ENCODE measurements at places on chromosomes 5 and 9. TPM values are rescaled to one million over a fixed set of nuclear protein-coding genes. Genes with fewer than 3 reads are reported as not detected.

DNA sequence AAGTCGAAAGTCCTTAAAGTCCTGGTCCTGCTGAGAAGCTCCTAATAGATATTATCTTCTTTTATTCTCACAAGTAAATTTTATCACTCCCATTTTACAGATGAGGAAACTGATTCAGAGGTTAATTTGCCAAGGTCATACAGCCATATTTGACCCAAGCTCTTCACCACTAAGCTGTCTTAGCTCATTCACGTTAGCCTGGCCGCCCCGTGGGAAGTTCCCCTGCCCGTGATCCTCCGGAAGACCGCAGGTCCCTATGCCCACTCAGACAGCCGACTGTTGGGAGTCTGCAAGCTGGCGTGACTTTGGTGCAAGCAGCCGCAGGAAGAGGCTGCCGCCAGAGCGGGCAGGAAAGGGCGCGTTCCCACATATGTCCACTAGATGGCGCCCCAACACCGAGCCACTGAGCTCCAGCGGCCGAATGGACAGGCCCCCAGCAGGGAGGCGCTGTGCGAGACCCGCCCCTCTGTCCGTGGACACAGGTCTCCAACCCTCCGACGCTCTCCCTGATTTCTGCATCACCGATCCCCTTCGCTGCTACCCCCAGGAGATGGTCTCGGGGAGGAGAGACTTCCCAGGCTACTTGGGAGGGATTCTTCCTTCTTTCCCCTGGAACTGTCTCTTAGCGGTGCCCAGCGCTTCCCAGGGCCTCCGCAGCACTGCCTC is 10.0 kb upstream of the ARAP3 start:
- H3K36me3 ChIP-seq = no peaks in the 10 kb centered on the region
- peaks cover 6% of the 10 kb centered on the region for H3K27me3 ChIP-seq
- DNase-seq = peak; percentile 97
- no peak overlapping the region for H3K4me3 ChIP-seq

GRCh38 chr9:22244139-22245011 is 202.2 kb upstream of the DMRTA1 start:
- H3K4me1 ChIP-seq = peaks cover 35% of the 10 kb centered on the region
- no peaks in the 10 kb centered on the region for H3K36me3 ChIP-seq
- H3K27ac ChIP-seq = no peak overlapping the region
- DNase-seq = peak; percentile 71
- no peaks in the 10 kb centered on the region for H3K27me3 ChIP-seq

GRCh38 chr9:96171728-96172127 is 130.2 kb downstream of the HSD17B3 start:
- no peaks in the 10 kb centered on the region for H3K27me3 ChIP-seq
- DNase-seq = no peak
- H3K36me3 ChIP-seq = no peaks in the 10 kb centered on the region
- no peak overlapping the region for H3K4me3 ChIP-seq
- no peak overlapping the region for H3K27ac ChIP-seq

DNA sequence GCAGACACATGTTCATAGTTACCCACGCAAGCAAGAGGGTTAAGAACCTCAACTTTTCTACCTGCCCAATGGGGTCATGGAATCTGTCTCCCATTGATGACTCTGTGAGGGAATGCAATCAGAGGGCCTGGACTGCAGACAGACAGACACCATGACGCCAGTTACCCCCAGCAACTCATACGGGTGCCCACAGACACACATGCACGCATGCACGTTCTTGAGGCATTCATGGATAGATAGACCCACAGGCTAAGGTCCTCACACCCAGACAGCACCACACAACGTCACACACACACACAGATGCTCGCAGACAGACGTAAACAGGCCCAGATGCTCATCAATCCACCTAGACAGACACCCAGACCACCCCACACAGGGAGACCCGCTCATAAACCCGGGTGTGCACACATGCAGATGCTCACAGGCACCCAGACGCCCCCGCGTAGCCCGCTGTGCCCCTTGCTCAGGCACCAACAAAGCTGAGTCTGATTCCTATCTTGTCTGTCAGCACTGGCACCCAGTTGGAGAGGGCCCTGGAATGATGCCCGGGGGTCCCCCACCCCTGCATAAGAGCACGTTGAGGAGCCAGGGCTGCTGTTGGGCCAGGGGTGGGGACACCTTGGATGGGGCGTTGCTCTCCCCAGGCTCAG is 23.6 kb downstream of the LHX2 start:
- no peaks in the 10 kb centered on the region for H3K36me3 ChIP-seq
- H3K27me3 ChIP-seq = peaks cover 15% of the 10 kb centered on the region
- no peak overlapping the region for H3K4me3 ChIP-seq
- DNase-seq = peak; percentile 46

GRCh38 chr5:103525361-103525760 is 37.2 kb downstream of the NUDT12 start:
- H3K27ac ChIP-seq = no peak overlapping the region
- H3K4me3 ChIP-seq = no peak overlapping the region
- no peaks in the 10 kb centered on the region for H3K36me3 ChIP-seq
- H3K27me3 ChIP-seq = no peaks in the 10 kb centered on the region
- no peaks in the 10 kb centered on the region for H3K4me1 ChIP-seq

GRCh38 chr5:116528519-116529234 is 45.9 kb downstream of the SEMA6A start:
- no peaks in the 10 kb centered on the region for H3K27me3 ChIP-seq
- no peaks in the 10 kb centered on the region for H3K36me3 ChIP-seq
- H3K4me3 ChIP-seq = no peak overlapping the region
- H3K27ac ChIP-seq = no peak overlapping the region
- H3K4me1 ChIP-seq = peaks cover 2% of the 10 kb centered on the region

GRCh38 chr5:9361835-9362234 is 184.0 kb downstream of the SEMA5A start:
- DNase-seq = no peak
- H3K36me3 ChIP-seq = no peaks in the 10 kb centered on the region
- no peak overlapping the region for H3K4me3 ChIP-seq
- H3K27me3 ChIP-seq = no peaks in the 10 kb centered on the region
- H3K4me1 ChIP-seq = no peaks in the 10 kb centered on the region

GRCh38 chr9:14401911-14402310 is 88.0 kb upstream of the NFIB start:
- DNase-seq = no peak
- no peaks in the 10 kb centered on the region for H3K4me1 ChIP-seq
- H3K27me3 ChIP-seq = no peaks in the 10 kb centered on the region
- H3K36me3 ChIP-seq = no peaks in the 10 kb centered on the region

DNA sequence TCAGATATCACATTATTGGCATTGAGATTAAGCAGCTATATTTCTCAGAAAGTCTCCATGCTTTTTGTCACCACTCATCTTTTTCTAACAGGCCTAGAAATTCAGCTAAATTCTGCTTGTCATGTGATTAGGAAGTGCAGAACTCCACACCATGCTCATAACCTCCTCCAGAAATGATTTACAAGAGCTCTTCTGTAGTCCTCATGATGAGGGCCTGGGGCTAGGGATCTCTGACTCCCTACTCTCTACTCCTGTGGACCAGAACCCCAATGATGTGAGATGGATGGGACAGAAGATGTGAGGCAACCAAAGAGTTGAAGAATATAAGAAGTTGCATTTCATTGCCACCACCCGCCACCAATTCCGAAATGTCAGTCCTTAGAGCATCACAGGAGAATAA is 16.5 kb upstream of the SIL1 start:
- H3K27ac ChIP-seq = no peak overlapping the region
- H3K4me1 ChIP-seq = peaks cover 7% of the 10 kb centered on the region
- H3K36me3 ChIP-seq = no peaks in the 10 kb centered on the region

GRCh38 chr9:131977109-131977838 is 102.4 kb downstream of the MED27 start:
- H3K36me3 ChIP-seq = no peaks in the 10 kb centered on the region
- no peak overlapping the region for H3K4me3 ChIP-seq
- DNase-seq = no peak
- H3K4me1 ChIP-seq = no peaks in the 10 kb centered on the region

GRCh38 chr9:13758936-13759335 is 479.4 kb upstream of the MPDZ start:
- H3K4me1 ChIP-seq = no peaks in the 10 kb centered on the region
- no peak overlapping the region for H3K4me3 ChIP-seq
- no peak for DNase-seq
- no peaks in the 10 kb centered on the region for H3K36me3 ChIP-seq

DNA sequence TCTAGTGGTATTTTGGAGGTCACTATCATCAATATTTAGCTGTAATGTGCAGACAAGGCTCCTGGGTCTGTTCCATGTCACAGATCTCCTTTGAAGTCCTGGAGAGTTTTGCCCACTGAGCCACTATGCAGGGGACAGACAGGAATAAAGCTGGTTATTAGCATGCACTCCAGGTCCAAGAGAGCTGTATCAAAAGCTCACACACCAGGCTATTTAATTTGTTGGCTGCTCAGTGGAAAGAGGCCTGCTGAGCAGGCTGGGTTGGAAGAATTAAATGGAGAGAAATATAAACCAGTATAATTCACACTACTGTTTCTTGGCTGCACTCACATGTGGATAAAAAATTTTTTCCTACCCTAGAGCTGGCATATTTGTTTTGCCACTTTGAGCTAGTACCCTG is 113.8 kb upstream of the TAF11L2 start:
- no peak overlapping the region for H3K4me3 ChIP-seq
- H3K36me3 ChIP-seq = no peaks in the 10 kb centered on the region
- no peaks in the 10 kb centered on the region for H3K4me1 ChIP-seq
- no peak overlapping the region for H3K27ac ChIP-seq

DNA sequence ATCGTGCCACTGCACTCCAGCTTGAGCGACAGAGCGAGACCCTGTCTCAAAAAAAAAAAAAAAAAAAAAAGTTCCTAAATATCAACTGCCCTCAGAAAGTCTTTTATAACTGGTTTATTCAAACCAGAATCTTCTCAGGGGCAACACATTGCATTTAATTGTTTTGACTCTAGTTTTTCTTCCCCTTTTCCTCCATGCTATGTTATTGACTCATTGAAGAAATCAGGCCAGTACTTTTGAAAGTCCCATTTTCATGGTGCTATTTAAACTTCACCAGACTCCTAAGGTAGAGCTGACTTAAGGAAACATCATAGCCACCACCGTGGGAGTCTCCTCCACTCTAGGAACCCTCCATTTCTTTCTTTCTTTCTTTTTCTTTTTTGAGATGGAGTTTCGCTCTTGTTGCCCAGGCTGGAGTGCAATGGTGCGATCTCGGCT is 83.1 kb upstream of the IL6ST start:
- no peaks in the 10 kb centered on the region for H3K4me1 ChIP-seq
- H3K27me3 ChIP-seq = no peaks in the 10 kb centered on the region
- H3K4me3 ChIP-seq = no peak overlapping the region
- DNase-seq = no peak

DNA sequence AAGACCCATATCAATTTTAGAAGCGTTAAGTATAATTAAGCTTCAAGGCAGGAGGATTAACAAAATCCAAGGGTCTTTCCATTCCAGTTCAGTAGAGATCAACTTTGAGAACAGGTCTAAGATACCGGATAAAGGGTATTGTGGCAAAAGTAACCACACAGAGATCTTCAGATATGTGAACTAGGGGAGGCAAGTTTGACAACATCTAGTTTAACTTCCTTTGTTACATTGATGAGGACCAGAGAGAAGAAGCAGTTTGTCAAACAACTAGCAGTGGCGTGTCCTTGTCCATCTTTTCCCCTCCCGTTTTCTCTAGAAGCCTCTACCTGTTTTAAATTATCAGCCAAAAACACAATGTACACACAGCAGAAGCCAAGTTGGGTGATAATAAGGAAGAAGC is 8.6 kb downstream of the SLC36A2 start:
- DNase-seq = no peak
- H3K36me3 ChIP-seq = no peaks in the 10 kb centered on the region
- H3K4me3 ChIP-seq = no peak overlapping the region
- no peaks in the 10 kb centered on the region for H3K4me1 ChIP-seq
- no peaks in the 10 kb centered on the region for H3K27me3 ChIP-seq
- no peak overlapping the region for H3K27ac ChIP-seq

DNA sequence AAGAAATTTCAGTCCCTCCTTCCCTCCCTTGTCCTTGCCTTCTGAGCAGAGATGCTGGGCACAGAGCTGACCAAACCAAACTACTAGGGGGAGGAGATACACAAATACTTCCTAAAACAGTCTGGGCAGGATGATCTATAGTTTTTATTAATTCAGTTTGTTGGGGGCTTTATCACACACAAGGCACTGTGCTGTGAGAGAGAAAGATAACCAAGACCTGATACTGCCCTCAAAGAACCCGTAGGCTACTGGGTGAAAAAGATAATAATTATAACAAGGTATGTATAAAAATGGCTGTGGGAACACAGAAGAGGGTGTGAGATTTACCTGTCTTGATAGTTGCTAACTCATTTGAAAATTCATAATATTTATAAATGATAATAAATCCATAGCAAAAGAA is 354.7 kb downstream of the NDUFS4 start:
- no peak for DNase-seq
- no peaks in the 10 kb centered on the region for H3K36me3 ChIP-seq
- no peaks in the 10 kb centered on the region for H3K27me3 ChIP-seq
- no peak overlapping the region for H3K4me3 ChIP-seq
- no peak overlapping the region for H3K27ac ChIP-seq
- no peaks in the 10 kb centered on the region for H3K4me1 ChIP-seq

- no peaks in the 10 kb centered on the region for H3K36me3 ChIP-seq
- DNase-seq = peak; percentile 81
- H3K27ac ChIP-seq = no peak overlapping the region
- peaks cover 5% of the 10 kb centered on the region for H3K4me1 ChIP-seq
- H3K4me3 ChIP-seq = no peak overlapping the region
- H3K27me3 ChIP-seq = no peaks in the 10 kb centered on the region
Measured at GRCh38 chr9:137478962-137479861, 20.1 kb upstream of the NSMF start.

DNA sequence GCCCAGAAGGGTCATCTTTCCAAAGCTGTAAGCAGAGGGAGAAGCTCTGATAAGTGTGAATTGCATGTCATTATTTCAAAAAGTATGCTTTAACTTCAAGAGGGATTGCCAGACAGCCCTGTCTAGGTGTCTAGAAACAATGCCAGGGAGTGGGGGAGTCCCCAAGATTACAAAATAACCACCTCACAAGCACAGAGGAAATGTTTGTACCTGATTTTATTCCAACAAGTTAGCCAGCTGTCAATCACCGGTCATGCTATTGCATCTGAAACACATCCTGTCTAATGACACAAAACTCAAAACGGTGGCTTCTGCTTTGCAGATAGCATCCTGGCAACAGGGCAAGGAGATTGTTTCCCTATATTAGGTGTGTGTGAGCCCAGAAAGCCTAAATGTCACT is 154.2 kb upstream of the WWC1 start:
- DNase-seq = no peak
- H3K36me3 ChIP-seq = no peaks in the 10 kb centered on the region
- H3K27me3 ChIP-seq = no peaks in the 10 kb centered on the region
- no peak overlapping the region for H3K4me3 ChIP-seq
- H3K4me1 ChIP-seq = no peaks in the 10 kb centered on the region

- DNase-seq = no peak
- H3K36me3 ChIP-seq = no peaks in the 10 kb centered on the region
- peak overlapping the region; percentile 23 for H3K4me3 ChIP-seq
- no peak overlapping the region for H3K27ac ChIP-seq
Measured at GRCh38 chr9:29211580-29212396, 1638.5 kb upstream of the C9orf72 start.

- H3K27ac ChIP-seq = no peak overlapping the region
- no peak for DNase-seq
- no peaks in the 10 kb centered on the region for H3K27me3 ChIP-seq
- H3K4me1 ChIP-seq = peaks cover 45% of the 10 kb centered on the region
Measured at GRCh38 chr5:157496864-157497263, 36.9 kb downstream of the NIPAL4 start.

TRIM36 gene
- total RNA-seq = 4.9 TPM

PDE6A gene
- not detected for total RNA-seq

SLCO6A1 gene
- not detected for total RNA-seq

GRXCR2 gene
- not detected for total RNA-seq

GPR150 gene
- 0.60 TPM for total RNA-seq

PCDHGA6 gene
- total RNA-seq = 4.2 TPM

KLF9 gene
- total RNA-seq = 65.6 TPM

CEL gene
- total RNA-seq = not detected

LPAR1 gene
- 35.1 TPM for total RNA-seq

CCNJL gene
- 19.3 TPM for total RNA-seq

MLANA gene
- total RNA-seq = not detected

Data from spleen (tissue), 13 donors.